ENCODE measurements at places on chromosomes 1 and 21.

DNA sequence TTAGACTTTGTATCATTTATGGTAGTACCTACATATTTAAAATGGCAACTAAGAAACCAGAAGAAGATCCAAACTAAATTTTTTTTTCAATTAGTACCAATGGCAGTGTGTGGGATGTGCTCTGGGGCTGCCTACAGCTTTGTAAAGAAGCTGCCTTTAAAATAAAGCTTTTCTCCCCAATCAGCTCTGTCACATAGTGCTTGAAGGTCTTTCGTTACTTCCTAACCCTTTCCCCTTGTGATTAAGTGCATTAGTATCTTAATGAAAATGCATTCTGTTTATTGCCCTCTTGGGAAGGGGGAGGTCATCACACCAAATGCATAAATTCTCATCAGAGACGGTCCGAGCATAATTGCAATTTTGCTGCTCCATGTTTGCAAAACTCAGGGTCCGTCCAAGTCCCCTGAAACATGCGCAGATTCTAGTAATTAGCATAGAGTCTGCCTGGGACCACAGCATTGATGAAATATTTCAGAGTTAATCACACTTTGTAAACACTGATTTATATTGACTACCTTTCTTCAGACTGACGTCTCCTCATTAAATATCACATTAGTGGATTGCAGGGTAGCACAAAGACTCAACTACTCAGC, 71.3 kb downstream of the ESRRG start:
- DNase-seq, result no peak

- no peak for DNase-seq
Observed at GRCh38 chr1:202836623-202837403, 26.1 kb downstream of the PCAT6 start.

DNA sequence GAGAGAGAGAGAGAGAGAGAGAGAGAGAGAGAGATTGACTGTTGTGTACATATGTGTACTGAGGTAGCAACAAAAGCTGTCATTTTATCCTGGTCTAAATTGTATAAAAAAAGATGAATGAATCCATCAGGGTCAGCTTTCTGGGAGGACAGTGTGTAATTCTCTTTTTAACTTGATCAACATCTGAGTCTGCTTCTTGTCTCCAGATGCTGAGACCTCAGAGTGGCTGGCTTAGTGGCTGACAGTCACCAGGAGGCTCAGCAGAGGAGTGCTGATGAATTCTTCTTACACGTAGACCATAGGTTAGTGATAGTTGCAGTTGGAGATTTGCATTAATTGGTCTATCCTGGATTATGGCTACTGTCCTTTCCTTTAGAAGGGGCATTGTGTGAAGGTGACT, 28.5 kb upstream of the PLXNA2 start:
- no peak for DNase-seq

- DNase-seq, result no peak
Observed at GRCh38 chr1:23392125-23392855, 22.7 kb upstream of the ZNF436 start.
